ENCODE measurements at places on chromosomes 13 and 19.
A peak's percentile ranks its signal among the peaks of the same experiment; 100 is the strongest.

GRCh38 chr13:112768795-112769481 is 79.1 kb downstream of the ATP11A start:
- peak; percentile 26 for DNase-seq

GRCh38 chr19:18418483-18419194 is 559 bp upstream of the SSBP4 start:
- no peak for DNase-seq

DNA sequence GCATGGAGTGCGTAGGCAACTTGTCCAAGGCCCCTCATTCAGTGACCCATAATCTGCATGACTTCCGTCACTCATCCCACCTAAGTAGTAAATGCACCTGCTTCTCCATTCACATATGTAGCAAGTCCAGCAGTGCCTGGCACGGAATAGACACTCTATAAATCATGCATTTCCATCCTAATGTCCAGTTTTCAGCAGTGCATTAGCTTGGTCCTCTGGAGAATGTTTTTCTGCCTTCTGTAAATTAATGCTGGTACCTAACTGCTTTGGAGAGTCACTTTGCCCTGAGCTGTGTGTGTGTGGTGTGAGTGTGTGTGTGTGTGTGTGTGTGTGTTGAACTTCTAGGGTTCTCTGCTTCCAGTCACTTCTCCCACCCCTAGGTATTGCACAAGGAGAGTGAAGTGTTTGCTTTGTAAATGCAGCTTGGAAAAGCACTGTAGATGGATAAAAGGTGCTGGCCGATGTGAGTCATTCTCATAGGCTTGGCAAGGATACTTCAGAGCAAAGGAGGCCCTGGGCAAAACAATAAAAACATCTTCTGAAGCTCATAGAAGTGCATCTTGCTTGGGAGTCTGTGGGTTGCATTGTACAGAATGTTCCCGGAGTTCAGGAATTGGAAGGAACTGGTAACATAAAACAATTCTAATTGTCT is 181.8 kb downstream of the KATNAL1 start:
- no peak for DNase-seq

DNA sequence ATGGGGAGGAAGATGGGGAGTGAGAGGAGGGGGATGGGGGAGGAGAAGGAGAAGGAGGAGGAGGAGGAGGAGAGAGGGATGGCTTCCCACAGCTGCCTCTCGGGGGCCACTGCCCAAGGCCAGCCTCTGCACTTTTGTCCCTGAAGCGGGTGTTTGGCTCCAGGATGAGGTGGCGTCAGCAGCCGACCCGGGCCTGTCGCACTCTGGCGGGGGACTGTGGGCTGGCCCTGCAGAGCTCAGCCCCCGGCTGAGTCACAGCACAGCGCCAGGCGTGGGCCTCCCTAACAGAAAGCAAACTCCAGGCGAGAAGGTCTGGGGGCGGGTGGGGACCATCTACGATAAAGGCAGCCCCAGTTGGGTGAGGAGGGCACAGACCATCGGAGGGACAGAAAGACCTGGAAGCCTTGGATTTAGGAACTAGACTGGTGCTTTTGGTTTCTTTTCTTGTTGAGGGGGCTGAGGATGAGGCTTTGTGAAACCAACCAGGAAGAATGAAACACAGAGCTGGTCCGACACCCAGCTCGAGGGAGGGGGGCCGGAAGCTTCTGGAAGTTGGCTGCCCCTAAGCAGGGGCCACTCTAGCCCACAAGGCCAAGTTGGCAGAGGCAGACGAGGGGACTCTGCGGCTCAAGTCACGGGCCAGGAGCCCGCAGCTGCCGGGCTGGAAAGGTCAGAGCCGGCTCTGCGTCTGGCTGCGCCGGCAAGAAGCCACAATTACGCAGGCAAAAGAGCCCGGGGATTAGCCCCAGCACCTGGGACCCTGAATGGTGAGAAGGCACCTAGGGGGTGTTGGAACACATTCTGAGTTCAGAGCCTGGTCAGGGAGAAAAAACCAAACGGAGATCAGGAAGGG is 18.2 kb downstream of the LSM4 start:
- peak; percentile 91 for DNase-seq

GRCh38 chr19:44649578-44650145 is 6.0 kb downstream of the PVR start:
- no peak for DNase-seq

GRCh38 chr13:96650301-96650886 is 343.9 kb downstream of the OXGR1 start:
- no peak for DNase-seq

DNA sequence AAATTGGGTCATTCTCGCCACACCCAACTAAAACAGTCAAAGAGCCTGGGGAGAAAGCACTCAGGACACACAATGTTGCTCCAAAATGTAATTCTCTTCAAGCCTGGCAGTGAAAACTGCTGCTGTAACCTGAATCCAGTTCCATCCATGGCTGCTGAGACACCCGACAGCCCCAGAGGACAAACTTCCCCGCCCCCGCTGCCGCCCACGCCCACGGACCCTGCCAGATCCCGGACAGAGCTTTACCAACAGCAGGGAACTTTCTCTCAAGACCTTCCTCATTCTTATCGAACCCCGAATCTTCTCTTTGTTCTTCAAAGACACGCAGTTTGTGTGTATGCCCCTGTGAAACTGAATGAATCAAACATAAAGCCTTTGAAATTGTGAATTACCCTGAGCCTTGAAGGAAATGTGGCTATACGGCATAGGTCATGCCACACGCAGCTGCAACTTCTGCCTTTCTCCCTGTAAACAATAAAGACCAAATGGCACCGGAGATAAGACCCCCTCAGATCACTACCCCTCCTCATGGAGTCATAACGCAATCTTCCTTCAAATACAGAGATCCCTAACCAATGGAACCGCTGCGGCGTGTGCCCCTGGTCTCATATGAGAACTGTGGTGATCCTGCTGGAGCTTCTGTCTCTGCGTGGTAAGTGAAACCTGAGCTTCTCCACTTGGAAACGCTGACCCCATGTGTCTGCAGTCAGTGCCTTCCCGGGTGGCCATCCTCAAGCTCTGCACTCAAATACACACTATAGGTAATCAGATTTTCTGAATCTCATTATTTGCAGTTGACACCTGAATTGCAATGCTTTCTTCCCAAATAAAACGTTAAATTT is 4.8 kb upstream of the LAMP1 start:
- DNase-seq, result no peak

Data from activated CD4-positive, alpha-beta T cell treated with anti-CD3 and anti-CD28 coated beads, Interleukin-10, Interleukin-2, amounts not matched to agents 100 ng/mL and 50 ng/mL, durations not matched to agents 16 hours and 8 hours (primary cell).